ENCODE measurements at places on chromosomes 1 and 21.

DNA sequence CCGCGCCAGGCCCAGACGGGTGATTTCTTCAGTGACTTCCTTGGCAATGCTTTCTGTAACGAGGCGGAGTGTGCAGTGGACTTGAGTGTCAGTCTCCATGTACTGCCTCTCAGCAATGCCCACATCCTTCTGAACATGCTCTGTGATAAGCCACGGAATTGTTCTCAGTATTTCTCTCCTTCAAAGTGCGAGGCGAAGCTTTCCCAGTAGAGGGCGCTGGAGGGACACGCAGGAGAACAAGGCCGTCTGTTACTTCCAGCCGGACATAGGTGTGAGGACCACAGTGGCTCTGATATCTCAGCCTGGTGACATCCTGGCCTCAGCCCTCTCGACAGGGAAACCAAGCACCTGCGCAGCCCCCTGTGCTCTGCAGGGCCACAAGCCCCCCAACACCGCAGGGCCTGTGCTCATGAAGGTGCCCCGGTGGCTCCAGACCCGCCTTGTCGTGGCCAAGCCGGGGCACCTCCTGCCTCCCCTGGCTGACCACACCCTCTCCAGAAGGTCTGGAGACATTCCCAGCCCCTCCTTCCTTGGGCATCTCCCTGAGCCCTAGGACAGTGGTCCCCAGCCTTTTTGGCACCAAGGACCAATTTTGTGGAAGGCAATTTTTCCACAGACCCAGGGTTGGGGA, 46.1 kb upstream of the BACE2 start:
- DNase-seq, result peak; percentile 39

GRCh38 chr1:65149351-65150107, 1.5 kb downstream of the AK4 start:
- DNase-seq, result no peak

DNA sequence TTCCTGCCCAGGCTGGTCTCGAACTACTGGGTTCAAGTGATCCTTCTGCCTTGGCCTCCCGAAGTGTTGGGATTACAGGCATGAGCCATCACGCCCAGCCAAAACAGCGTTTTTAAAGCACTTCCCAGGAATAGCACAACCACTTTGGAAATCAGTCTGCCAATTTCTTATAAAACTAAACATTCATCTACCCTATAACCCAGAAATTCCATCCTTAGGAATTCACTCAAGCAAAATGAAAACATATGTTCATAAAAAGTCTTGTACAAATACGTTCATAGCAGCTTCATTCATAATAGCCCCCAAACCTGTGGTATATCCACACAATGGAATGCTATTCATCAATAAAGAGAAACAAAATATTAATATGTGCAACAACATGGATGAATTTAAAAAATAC, 36.1 kb downstream of the PHC2 start:
- no peak for DNase-seq

DNA sequence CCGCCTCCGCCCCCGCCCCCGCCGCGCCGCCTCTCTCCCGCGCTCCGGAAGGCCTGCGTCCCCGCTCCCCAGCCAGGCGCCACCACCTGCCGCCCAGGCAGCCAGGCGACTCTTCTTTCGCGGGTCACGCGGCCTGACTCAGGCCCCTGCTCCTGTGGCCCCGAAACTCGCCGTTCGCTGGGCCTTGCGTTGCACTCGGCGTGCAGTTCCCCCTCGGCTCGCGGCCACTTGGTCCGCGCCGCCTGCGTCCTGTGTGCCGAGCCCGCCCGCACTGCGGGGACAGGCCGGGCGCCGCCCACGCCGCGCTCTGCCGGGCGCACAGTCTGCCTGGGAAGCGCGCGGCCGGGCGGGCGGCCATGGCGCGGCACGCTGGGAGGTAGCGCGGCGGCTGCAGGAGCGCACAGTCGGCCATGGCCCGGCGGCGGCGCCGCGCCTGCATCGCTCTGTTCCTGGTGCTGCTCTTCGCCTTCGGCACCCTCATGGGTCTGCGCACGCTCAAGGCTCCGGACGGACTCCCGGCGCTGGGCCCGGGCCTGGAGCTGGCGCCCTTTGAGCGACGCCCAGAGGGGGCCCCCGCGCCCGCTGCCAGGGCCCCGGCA, at the start of gene MANEAL:
Gene MANEAL (plus strand): TSS at position 75 of the 599 bp plus-strand sequence. CDS start 336 bp downstream, at position 411.
- peak; percentile 24 for DNase-seq

DNA sequence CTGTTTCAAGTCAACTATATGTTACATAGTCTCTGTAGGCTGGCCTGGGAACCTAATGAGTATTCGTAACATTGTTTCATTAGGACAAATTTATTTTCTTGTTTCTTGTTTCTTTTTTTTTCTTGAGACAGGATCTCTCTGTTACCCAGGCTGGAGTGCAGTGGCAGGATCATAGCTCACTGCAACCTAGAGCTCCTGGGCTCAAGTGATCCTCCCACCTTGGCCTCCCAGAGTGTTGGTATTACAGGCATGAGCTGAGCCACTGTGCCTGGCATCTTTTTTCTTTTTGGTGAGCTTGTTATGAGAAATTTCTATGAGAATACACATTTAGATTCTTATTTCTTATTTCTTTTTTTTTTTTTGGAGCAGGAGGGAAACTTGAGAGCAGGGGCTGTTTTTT, 6.8 kb downstream of the CENPS start:
- no peak for DNase-seq

GRCh38 chr1:97759078-97759477, 161.8 kb downstream of the DPYD start:
- DNase-seq, result no peak

GRCh38 chr1:6035303-6035702, 10.4 kb upstream of the KCNAB2 start:
- no peak for DNase-seq

DNA sequence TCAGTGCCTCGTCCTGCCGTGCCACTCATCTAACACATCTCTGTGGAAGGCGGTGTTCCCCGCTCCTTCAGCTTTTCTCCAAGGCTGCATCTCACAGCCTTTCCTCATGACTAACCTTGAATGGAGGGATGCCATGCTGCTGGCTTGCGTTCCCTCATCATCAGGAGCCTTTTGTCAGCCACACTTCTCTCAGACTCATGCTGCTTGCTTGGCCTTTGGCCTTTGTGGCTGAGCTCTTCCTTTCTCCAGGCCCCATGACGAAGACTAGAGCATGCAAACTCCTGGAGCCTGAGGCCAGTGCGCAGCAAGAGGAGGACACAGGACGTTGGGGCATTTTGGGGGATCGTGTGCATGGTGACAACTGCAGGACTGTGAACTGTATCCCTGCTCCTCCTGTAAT, 70.8 kb downstream of the SYT2 start:
- no peak for DNase-seq

DNA sequence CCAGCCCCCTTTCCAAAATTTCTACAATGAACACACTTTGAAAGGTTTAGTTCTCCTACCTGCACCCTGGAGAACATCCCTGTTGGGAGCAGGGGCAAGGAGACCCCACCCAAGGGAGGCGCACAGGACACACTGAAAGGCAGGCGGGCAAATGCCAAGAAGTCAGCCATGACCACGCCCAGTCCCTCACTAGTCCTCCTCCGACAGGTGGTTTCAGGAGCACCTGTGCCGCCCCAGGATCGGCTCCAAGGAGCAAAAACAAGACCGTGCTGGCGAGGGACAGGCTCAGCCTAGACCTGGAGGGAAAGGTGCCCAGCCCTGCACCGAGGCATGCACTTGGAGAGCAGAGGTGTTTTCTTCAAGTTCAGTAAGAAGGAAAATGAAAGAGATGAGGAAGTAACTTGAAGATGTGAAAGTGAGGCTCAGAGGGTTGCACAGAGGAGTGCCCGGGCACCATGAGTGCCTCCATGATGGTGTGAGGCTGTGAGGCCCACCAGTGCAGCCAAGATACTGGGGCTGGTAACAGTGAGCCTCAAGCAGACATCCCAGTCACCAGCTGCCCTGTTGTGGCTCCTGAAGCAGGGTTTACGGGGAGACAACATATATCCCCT, 19.6 kb upstream of the NADK start:
- DNase-seq, result no peak

Measured in CD4-positive, alpha-beta T cell treated with Interleukin-21 for 1 hour (primary cell).